Type B pancreatic cell (in vitro differentiated cells): ENCODE measurements at places on chromosomes 1 and 21.

GRCh38 chr1:11691928-11692711 is 610 bp downstream of the DRAXIN start:
- H3K4me3 ChIP-seq, result peak overlapping the region; percentile 87
- peaks cover 33% of the 10 kb centered on the region for H3K27me3 ChIP-seq
- DNase-seq, result peak; percentile 65

GRCh38 chr1:8693107-8693506 is 124.3 kb downstream of the RERE start:
- no peak overlapping the region for H3K4me3 ChIP-seq
- DNase-seq, result no peak
- H3K36me3 ChIP-seq, result peaks cover 19% of the 10 kb centered on the region
- no peaks in the 10 kb centered on the region for H3K27me3 ChIP-seq

GRCh38 chr21:37435120-37435519 is 68.5 kb downstream of the DYRK1A start:
- H3K4me3 ChIP-seq, result no peak overlapping the region
- no peaks in the 10 kb centered on the region for H3K27me3 ChIP-seq

- no peak overlapping the region for H3K27ac ChIP-seq
- no peaks in the 10 kb centered on the region for H3K4me1 ChIP-seq
- DNase-seq, result no peak
- H3K4me3 ChIP-seq, result no peak overlapping the region
- peaks cover 7% of the 10 kb centered on the region for H3K27me3 ChIP-seq
These were observed 302.6 kb upstream of the RRP15 start for GRCh38 chr1:217982331-217983050.

GRCh38 chr1:39894884-39895495 is 6.7 kb downstream of the MYCL start:
- no peaks in the 10 kb centered on the region for H3K36me3 ChIP-seq
- H3K27ac ChIP-seq, result peak overlapping the region; percentile 73
- peaks cover 54% of the 10 kb centered on the region for H3K4me1 ChIP-seq
- no peak for DNase-seq
- peaks cover 3% of the 10 kb centered on the region for H3K27me3 ChIP-seq
- peak overlapping the region; percentile 30 for H3K4me3 ChIP-seq

DNA sequence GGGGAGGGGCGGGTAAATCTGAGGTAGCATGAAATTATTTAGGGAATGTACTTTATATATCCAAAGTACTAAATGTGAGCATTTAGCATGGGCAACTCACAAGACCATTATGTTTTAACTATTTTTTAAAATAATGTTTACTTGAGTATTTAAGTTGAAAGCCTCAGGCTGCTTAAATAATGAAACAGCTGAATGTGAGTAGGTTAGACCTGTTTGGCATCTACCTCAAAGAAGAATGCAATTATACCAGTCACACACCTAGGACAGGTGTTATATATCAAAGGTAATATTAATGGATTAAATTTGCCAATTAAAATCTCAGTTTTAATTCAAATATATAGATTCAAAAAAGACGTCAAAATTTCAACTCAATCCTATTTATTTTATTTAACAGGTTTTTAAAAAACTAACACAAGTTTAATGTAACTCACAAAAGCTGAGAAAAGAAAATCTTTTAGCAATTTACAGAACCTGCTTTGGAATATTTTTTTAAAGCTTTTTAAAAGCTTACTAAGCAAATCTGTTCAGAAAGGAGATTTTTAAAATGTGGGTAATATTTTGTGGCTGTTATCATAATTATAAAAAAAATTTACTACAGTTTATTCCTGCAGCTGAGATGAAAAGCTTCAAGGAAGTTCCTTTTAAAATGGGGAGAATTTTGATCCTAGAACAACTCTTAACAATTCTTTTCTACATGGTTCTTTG is 104.6 kb upstream of the LBR start:
- peaks cover 27% of the 10 kb centered on the region for H3K4me1 ChIP-seq
- H3K36me3 ChIP-seq, result no peaks in the 10 kb centered on the region
- no peak for DNase-seq

GRCh38 chr1:61432616-61433388 is 292.1 kb downstream of the TM2D1 start:
- H3K4me1 ChIP-seq, result peaks cover 16% of the 10 kb centered on the region
- no peak overlapping the region for H3K4me3 ChIP-seq
- no peaks in the 10 kb centered on the region for H3K27me3 ChIP-seq
- DNase-seq, result no peak
- H3K27ac ChIP-seq, result no peak overlapping the region
- H3K36me3 ChIP-seq, result peaks cover 18% of the 10 kb centered on the region

GRCh38 chr1:8059161-8059622 is 33.1 kb upstream of the ERRFI1 start:
- H3K27ac ChIP-seq, result no peak overlapping the region
- peaks cover 11% of the 10 kb centered on the region for H3K4me1 ChIP-seq
- H3K36me3 ChIP-seq, result no peaks in the 10 kb centered on the region
- no peak for DNase-seq

DNA sequence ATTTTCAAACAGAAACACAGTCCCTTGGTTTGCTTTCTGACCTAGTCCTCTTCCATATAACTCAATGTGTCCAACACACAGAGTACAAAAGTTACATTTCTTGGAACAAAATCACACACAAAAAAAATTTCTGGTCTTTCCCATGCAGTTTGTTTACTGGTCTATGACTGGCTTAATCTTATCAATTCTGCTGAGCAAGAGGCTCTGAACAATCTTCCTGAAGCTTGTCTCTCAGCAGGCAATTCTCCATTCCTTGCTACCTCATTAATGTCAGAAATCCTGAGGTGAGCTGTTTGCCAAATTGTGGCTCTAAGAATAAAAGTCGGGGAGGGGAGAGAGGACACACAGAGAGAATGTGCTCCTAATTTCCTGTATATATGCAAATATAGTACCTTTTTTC is 423.6 kb downstream of the HLX start:
- no peak overlapping the region for H3K27ac ChIP-seq
- peaks cover 9% of the 10 kb centered on the region for H3K27me3 ChIP-seq
- H3K4me1 ChIP-seq, result no peaks in the 10 kb centered on the region
- H3K4me3 ChIP-seq, result no peak overlapping the region
- no peak for DNase-seq
- no peaks in the 10 kb centered on the region for H3K36me3 ChIP-seq
